ENCODE measurements at places on chromosomes 4 and X. TPM values are rescaled to one million over a fixed set of nuclear protein-coding genes. Genes with fewer than 3 reads are reported as not detected.

The CT45A5 gene
- not detected for polyA plus RNA-seq

The ADAM29 gene
- not detected for polyA plus RNA-seq

- no peak for DNase-seq
Observed at GRCh38 chrX:75074475-75074874, 81.6 kb downstream of the ABCB7 start.

DNA sequence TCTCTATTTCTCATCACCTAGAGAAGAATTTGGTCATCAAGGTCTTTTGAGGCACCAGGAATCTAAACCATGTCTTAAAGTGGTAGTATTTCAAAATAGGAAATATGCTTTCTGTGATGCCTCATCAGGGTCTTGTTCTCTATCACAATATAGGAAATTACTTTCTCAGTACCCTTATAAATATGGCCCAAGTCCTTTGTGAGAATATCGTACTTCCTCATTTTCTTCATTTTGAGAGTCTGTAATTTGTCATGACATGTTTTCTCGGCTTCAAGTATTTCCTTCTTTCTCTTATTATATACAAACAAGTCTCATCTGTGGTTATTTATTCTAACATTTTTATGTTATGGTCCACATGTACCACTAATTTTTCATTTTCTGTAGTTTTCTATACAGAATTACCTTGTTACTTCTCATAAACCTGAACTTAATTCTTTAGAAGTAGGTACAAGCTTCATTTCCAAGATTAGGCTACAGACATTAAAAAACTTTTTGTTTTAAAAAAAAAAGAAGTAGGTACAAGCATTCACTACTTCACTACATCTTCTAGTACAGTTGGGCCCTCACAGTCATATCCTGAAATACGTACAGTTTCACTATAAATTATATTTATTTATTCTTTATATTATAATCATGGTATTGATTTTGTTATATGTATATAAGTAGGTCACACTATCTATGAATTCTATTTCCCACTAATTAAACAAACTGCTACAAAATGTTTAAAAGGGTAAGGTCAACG lies 54.4 kb downstream of the KLHL13 start:
- no peak for DNase-seq

All from muscle of arm (tissue), 14 donors.